ENCODE measurements at places on chromosomes 7 and 10. TPM values are rescaled to one million over a fixed set of nuclear protein-coding genes. Genes with fewer than 3 reads are reported as not detected.

DNA sequence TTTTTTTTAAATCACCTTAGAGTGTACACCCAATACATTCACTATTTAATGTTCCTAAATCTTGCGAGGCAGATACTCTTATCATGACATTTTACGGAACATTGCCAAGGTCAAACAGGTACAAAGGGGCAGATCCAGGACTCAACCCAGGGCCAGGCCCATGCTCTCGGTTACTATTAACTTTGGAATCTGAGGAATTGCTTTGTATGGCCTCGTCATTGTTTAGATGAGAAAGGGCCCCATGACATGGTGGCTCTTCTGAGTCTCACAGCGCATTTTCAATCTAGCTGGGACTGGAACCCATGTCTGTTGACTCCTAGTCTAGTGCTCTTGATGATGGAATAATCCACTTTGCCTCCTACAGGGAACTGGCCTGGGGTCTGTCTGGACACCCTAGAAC is 59.1 kb downstream of the GATA3 start:
- H3K27me3 ChIP-seq: no peaks in the 10 kb centered on the region
- H3K4me1 ChIP-seq: peaks cover 7% of the 10 kb centered on the region
- no peaks in the 10 kb centered on the region for H3K36me3 ChIP-seq
- no peak overlapping the region for H3K27ac ChIP-seq
- H3K4me3 ChIP-seq: no peak overlapping the region

DNA sequence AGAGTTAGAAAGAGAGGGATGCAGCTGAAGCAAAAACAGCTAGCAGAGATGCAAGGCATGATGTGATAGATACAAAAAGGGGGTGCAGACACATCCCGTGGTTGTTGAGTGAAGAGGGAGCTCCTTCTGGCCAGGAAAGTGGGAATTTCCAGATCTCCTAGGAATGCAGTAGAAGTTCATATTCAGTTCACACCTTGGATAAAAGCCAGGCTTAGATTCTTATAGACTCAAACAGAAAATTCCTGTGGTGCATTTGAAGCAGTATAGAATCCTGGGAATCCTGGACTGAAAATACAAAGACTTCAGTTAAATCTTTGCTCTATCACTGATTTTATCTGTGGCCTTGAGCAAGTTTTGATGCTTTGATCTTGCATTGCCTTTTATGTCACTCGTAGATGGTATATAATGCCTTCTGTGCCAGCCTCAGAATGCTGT is 33.9 kb downstream of the SGPL1 start:
- no peaks in the 10 kb centered on the region for H3K27me3 ChIP-seq
- no peak overlapping the region for H3K4me3 ChIP-seq
- H3K27ac ChIP-seq: peak overlapping the region; percentile 85
- no peak for DNase-seq

DNA sequence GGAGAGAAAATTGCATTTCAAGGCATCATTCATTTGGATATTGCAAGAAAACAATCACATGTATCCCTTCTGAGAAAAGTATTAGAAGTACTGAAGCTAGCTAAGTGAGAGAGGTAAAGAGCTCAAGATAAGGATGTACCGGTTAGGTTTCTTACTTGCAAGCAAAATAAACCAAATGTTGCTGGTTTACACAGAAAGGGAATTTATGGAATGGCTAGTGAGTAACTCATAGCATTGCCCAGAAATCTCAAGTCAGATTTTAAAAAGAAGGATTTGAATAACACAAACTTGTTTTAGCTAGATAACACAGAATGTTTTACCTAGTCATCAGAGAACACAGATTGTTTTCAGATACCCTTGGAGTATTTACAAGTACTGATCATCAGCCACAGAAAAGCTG is 30.6 kb downstream of the KLHL7 start:
- no peak overlapping the region for H3K27ac ChIP-seq
- peaks cover 28% of the 10 kb centered on the region for H3K36me3 ChIP-seq
- H3K4me1 ChIP-seq: no peaks in the 10 kb centered on the region
- H3K27me3 ChIP-seq: no peaks in the 10 kb centered on the region
- DNase-seq: no peak
- no peak overlapping the region for H3K4me3 ChIP-seq

DNA sequence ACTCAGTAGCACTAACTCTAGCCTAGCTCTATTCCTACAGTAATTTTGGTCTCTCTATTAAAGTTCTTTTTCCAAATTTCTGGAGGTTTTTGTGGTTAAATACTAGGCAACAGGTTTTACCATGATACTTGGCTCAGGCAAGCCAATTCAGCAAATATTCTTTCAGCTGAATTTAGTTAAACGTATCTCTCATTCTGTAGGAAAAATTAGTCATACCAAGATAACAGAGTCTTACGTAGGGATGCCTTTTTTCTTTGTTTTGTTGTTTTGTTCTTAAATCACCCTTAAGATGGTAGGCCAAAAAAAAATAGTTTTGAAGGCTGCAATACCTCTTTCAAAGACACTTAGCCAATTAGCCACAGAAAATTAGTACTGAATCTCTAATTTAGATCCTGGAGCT is 180.5 kb downstream of the MAGI2 start:
- H3K27me3 ChIP-seq: no peaks in the 10 kb centered on the region
- DNase-seq: no peak
- no peak overlapping the region for H3K4me3 ChIP-seq
- peaks cover 9% of the 10 kb centered on the region for H3K36me3 ChIP-seq
- peaks cover 26% of the 10 kb centered on the region for H3K4me1 ChIP-seq

The IQUB gene
- total RNA-seq: 0.93 TPM

DNA sequence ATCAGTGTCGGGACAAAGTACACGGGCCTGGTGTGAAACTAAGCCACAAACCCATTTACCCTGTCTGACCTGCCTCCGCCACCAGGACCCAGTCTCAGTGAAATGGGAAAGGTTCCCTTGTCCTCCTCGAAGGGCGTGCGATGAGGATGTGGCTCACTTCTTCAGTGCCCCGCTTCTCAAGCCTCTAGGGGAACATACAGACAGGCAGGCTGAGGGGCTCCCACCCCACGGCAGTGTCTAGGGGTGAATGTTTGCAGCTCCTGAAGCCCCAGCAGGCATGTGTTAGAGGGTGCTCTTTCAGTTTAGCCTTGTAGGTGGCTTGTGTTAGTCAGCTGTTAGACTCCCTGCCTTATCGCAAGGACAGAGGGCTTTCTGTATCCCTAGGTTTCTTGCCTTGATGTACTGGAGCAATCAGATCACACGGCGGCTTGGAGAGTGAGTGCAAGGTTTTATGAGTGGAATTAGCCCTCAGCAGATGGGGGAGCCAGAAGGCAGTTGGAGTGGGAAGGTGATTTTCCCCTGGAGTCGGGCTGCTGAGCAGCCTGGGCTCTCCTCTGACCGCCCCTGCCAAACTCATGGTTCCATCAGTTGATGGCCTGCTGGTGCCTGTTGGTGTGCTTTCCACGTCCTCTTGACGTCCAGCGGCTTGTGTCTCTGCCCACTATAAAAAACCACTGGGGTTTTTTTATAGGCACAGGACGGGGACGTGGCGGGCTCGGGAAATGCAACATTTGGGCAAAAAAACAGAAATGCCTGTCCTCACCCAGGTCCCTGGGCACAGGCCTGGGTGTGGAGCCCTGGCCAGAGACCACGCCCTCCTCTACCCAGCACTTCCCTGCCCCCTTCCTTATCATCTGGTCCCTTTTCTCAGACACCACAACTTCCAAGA is 759 bp downstream of the NUDT1 start:
- H3K36me3 ChIP-seq: peaks cover 7% of the 10 kb centered on the region
- H3K4me3 ChIP-seq: peak overlapping the region; percentile 91
- peak overlapping the region; percentile 95 for H3K27ac ChIP-seq
- no peaks in the 10 kb centered on the region for H3K27me3 ChIP-seq
- no peak for DNase-seq
- peaks cover 8% of the 10 kb centered on the region for H3K4me1 ChIP-seq

DNA sequence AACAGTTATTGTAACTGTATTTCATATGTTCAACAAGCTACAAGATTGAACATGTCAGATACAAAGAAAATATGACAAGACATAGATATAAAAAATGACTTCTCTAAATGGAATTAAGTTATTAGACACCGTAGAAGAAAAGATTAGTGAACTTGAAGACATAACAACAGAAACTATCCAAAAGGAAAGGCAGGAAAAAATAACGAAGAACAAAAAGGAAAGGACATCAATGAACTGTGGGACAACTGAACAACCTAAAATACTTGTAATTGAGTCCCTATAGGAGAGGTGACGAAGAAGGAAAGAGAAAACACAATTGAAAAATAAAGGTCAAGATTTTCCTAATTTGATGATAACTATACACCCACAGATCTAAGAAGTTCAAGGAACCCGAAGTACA is 32.3 kb downstream of the UPF2 start:
- H3K4me3 ChIP-seq: no peak overlapping the region
- DNase-seq: no peak
- H3K27ac ChIP-seq: no peak overlapping the region

DNA sequence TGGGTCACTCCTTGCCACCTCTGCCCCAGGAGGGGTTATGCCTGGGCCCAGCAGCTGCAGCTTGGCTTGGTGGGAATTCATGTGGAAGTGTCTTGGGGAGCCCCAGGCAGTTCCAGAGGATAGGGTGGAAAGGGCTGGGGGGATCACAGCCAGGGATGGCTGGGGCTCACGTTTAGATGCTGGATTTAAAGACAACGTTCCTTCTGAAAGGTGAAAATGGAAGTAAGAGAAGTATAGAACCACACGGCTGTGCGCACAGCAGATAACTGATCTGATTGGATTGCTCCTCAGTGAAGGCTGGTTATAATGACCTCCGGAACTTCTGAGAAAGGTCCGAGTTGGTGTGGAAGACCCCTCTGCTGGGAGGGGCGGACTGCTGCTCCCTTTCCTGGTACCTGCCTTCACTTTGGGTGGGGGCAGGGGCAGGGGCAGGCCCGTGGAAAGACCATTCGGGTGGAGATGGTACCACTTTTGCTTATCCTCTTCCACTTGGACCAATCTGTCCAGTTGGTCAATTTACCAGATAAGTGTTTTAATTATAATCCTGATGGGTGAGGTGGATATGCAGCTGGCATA is 7.9 kb upstream of the MYL7 start:
- H3K4me1 ChIP-seq: peaks cover 15% of the 10 kb centered on the region
- H3K4me3 ChIP-seq: no peak overlapping the region
- H3K27ac ChIP-seq: peak overlapping the region; percentile 51
- H3K27me3 ChIP-seq: peaks cover 27% of the 10 kb centered on the region

DNA sequence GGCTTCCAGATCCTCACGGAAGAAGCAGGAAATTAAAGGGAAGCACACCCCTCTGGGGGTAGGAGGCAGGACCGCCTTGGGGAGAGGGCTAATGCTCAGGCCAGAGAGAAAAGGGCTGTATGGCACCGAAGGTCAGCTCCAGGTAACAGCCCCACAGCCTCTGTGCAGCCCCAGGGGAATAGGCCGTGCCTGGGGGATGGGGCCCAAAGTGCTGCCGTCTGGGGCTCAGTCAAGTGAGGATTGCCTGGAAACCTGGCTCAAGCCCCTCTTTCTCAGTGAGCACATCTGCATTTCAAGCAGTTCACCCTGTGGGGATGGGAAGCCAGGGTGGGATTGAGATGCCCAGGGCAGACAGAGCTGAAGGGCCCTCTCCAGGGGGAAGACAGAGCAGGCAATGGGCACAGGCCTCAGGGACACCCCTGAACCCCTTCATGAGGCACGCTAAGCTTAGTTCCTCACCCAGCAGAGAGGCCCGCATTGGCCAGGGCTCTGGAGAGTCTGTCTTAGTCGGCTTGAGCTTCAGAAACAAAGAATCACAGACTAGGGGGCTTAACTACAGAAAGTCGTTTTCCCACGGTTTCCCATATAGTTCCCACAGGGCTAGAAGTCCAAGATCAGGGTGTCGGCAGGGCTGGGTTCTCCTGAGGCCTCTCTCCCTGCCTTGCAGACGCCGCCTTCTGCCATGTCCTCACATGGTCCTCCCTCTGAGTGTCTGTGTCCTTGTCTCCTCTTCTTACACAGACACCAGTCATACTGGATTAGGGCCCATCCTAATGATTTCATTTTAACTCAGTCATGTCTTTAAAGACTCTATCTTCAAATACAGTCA is 118.2 kb downstream of the PTPN20 start:
- no peak overlapping the region for H3K27ac ChIP-seq
- H3K36me3 ChIP-seq: no peaks in the 10 kb centered on the region
- no peak overlapping the region for H3K4me3 ChIP-seq
- DNase-seq: peak; percentile 5

DNA sequence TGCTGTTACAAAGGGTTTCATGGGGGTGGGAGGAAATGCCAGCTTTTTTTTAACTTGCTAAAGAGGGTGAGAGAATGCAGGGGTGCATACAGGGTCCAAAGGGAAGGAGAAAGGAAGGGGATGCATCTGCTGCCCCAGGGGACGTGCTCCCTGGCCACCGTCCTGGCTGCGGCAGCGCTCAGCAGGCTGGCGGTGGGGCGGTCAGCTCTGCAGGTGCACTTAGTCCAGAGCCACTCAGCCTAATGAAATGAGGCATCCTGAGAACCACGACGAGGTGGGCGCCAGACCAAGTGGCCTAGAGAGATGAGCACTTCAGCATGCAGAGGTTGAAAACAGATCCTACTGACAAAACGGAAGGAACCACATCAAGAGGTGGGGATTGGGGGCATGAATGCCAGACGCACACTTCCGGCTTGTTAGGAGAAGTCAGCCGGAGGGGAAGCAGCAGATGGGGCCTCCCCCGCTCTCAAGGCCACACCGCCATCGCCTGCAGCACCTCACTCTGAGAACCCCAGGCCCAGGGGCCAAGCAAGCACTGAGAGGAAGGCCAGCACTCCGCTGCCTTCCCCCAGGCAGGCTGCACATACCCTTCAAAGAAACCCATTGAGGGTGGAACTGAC is 94.5 kb downstream of the MAD1L1 start:
- H3K4me1 ChIP-seq: peaks cover 2% of the 10 kb centered on the region
- H3K36me3 ChIP-seq: peaks cover 24% of the 10 kb centered on the region
- no peak for DNase-seq
- no peak overlapping the region for H3K27ac ChIP-seq
- no peaks in the 10 kb centered on the region for H3K27me3 ChIP-seq

GRCh38 chr10:83542774-83543411 is 596.4 kb upstream of the GHITM start:
- no peaks in the 10 kb centered on the region for H3K36me3 ChIP-seq
- peaks cover 70% of the 10 kb centered on the region for H3K4me1 ChIP-seq
- peak overlapping the region; percentile 63 for H3K27ac ChIP-seq
- H3K27me3 ChIP-seq: no peaks in the 10 kb centered on the region
- no peak for DNase-seq

- H3K4me3 ChIP-seq: no peak overlapping the region
- no peak overlapping the region for H3K27ac ChIP-seq
- peaks cover 10% of the 10 kb centered on the region for H3K36me3 ChIP-seq
- H3K4me1 ChIP-seq: peaks cover 7% of the 10 kb centered on the region
- no peak for DNase-seq
- H3K27me3 ChIP-seq: no peaks in the 10 kb centered on the region
Observed at GRCh38 chr10:24854256-24854655, 98.2 kb downstream of the PRTFDC1 start.

Measured in mesothelial cell of epicardium (in vitro differentiated cells).